ENCODE measurements at places on chromosomes 6 and 20.
A peak's percentile ranks its signal among the peaks of the same experiment; 100 is the strongest.

DNA sequence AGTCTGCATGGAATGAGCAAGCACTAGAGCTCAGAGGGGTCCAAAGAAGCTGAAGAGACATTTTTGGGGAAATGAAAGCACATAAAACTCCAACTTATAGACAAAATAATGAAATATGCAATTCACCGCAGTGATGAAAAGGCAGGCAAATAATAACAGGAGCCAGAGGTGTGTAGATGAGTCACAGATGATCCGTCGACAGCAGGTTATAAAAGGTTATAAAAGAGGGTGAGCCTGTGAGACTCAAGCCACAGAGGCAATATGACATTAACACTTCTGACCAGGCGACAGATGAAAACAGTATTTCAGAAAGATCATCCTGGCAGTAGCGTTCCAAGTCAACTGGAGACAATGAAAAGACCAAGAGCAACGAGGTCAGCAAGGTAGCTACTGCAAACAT, 35.8 kb upstream of the ANKRD60 start:
- DNase-seq = no peak

- no peak for DNase-seq
These were observed 150.8 kb upstream of the STXBP5 start for GRCh38 chr6:147053311-147053921.

DNA sequence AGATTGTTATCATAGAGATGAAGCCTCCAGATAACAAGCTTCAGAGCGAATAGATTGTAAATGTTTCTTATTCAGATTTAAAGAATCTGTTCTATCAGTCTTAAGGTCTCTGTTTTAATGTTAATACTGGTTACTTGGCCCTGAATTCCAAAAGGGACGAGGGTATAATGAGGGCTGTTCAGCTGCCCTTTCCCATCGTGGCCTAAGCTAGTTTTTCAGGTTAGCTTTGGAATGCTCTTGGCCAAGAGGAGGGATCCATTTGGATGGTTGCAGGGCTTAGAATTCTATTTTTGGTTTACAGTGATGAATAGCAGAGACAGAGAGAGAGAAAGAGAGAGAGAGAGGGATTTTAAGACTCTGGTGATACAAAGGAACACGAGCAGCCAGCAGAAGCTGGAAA, 62.8 kb upstream of the UFL1 start:
- DNase-seq = no peak

DNA sequence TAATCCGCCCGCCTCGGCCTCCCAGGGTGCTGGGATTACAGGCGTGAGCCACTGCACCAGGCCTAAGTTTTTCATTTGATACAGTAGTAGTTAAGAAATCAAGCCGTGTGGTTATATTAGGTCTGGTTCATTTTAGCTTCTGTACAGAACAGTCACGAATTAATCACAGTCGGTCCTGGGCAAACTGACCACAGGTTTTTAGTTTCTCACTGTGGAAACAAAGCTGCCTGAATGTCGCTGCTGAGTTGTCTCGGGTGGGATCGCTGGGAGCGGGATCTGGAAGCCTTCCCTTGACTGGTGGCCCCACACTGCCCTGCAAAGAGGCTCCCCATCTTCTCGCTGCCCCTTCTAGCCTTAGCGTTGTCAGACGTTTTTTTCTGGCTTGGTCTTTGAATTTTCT, 18.6 kb downstream of the UCKL1 start:
- DNase-seq = no peak

- peak; percentile 23 for DNase-seq
These were observed 8.5 kb downstream of the RBM38 start for GRCh38 chr20:57399587-57400155.

DNA sequence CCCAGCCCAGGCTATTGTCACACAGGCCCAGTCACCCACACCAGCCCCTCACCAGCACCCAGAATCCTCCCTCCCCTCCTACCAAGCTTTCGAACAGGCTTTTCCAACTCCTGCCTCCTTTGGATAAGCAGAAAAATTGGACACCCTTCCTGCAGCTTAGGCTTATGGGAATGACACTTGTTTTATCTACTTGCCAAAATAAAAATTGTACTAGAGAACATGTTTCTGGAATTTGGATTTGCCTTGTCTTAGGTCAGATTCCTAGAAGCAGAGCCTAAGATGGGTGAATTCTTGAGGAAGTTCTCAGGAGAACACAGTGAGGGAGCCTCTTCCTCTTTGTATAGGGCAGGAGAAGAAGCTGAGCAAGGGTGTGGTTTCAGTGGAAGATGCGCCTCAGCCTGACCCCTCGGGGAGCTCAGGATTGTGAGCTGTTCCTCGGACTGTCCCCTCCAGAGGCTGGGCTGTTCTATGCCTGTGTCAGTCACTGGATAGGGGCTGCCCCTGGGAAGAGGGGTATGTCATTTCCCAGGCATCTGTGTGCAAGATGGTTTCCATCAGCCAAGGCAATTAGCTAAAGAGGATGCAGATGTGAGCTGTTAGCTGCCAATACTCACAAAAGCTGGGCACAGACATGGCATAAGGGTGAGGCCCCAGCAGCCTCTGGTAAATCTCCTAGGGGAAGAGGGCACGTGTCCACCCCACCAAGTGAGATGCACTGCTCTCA, 33.9 kb downstream of the ITPR3 start:
- peak; percentile 30 for DNase-seq

- no peak for DNase-seq
These were observed 236.4 kb upstream of the ASCC3 start for GRCh38 chr6:101117393-101118135.

DNA sequence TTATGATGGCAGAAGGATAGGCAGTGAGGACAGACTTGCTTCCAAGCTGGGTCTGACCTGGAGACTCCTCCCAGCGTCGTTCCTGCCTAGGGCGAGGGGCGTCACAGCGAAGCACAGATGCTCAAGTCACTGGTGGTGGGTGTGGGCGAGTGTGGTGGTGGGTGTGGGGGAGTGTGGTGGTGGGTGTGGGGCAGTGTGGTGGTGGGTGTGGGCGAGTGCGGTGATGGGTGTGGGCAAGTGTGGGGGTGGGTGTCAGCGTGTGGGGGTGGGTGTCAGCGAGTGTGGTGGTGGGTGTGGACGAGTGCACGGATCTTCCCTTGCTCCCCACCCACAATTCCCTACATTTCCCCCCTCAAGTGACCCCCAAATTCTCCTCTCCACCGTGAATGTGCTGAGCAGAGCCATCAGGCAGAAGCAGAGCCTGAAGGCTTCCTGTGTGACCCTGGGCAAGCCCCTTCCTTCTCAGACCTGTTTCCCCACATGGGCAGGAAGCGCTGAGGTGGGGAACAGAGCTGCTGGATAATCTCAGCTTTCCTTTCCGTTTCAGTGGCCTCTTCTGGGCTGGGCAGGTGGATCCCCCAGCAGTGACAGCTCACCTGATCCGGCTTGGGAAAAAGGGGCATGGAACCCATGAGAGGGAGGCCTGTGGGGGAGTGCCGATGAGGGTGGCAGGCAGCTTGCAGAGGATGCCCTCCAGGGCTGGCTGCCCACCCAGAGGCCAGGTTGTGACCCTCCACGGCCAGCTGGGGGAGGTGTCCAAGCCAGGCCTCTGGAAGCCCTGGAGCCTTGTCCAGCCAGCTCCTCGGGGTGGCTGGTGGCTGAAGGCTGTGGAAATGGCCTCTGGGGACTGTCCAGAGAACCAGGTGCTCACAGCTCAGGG, 42.9 kb downstream of the RSPO4 start:
- no peak for DNase-seq

GRCh38 chr20:47038566-47039560, 144.2 kb downstream of the EYA2 start:
- peak; percentile 6 for DNase-seq

DNA sequence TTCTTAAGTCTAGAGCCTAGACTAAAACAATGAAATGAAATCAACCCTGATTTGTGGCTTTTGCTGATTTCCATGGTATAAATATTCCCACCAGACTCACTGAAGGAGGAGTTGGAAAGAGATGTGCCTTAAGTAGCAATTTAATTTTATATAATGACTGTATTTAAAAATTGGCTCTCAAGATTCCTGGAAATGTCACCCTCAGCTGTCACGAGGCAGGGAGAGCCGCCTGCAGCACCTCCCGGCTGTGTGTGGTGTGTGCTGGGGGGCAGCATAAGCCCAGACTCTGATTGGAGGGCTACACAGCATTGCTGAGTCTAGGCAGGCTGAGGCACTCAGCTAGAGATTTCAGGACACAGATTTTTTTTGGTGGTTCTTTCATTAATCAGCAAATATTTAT, 40.6 kb upstream of the TMEM181 start:
- DNase-seq = no peak

- no peak for DNase-seq
These were observed 117.4 kb upstream of the ARID1B start for GRCh38 chr6:156659822-156660198.

DNA sequence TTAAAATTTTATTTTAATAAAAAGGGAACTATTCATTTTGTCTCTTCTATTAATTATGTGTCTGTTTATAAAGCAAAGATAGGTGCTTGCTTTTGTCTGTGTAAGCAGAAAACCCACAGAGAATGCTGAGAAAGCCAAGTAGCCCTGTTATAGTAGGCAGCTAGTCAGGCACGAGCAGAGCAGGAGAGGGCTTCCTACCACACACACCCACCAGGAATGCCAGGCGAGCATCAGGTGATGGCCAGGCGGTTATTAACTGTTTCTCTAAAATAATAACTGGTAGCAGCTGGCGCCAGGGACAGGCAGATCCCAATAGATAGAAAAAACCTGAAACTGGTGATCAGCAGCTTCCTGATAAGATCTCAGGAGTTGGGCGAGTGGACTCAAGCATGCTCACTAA, 15.7 kb downstream of the C6orf15 start:
- DNase-seq = no peak

GRCh38 chr6:11744753-11745152, 33.9 kb downstream of the ADTRP start:
- peak; percentile 90 for DNase-seq

DNA sequence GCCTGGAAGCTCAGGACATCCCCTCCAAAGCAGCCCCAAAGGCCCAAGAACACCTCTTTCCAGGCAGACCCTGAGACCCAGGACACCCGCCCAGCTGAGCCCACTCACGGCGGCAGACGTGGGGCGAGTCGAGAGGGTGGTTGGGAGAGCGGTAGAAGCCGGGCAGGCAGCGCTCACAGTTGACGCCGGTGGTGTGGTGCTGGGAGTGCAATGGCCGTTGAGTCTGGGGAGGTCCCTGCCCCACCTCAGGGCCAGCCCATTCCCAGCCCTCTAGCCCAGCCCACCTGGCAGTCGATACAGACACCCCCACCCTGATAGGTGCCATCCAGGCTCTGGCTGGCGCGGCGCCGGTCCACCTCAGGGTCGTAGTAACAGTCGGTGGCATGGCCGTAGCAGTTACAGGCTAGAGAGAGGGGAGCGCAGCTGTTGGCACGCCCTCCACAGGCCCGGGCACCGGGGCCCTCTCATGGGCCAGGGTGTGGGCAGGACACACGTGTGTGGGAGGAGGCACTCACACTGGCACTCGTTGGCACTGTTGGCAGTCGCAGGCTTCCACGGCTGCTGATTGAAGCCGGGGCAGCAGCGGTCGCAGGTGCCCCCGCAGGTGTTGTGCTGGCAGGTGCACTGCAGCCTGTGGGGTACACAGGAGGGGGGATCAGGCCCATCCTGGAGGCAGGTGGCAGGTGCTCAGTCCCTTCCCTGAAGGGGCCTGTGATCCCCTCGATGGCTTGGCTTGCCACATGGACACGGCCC, 20.5 kb downstream of the LAMA5 start:
- DNase-seq = no peak

DNA sequence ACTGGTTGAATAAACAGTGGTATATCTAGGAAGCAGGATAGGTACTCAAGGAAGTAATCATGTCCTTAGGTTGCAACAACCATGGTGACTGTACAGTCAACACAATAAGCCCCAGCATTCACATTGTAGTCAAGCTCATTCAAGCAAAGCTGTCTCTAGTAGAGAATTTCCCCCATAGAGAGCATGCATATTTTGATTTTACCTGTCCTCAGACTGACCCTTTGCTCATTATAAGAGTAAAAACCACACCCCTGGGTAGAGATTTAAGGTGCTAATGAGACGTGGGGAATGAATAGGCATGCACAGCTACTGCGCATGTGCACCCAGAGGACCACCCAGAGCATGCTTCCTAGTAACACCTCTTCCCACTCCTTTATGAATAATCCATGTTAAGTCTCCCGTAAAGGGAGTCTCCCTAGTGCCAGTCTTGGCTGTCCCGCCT, 6.1 kb upstream of the RNF8 start:
- DNase-seq = no peak

GRCh38 chr6:94894300-94894699, 683.0 kb upstream of the MANEA start:
- DNase-seq = no peak

GRCh38 chr6:54244430-54244829, 63.8 kb upstream of the TINAG start:
- no peak for DNase-seq

DNA sequence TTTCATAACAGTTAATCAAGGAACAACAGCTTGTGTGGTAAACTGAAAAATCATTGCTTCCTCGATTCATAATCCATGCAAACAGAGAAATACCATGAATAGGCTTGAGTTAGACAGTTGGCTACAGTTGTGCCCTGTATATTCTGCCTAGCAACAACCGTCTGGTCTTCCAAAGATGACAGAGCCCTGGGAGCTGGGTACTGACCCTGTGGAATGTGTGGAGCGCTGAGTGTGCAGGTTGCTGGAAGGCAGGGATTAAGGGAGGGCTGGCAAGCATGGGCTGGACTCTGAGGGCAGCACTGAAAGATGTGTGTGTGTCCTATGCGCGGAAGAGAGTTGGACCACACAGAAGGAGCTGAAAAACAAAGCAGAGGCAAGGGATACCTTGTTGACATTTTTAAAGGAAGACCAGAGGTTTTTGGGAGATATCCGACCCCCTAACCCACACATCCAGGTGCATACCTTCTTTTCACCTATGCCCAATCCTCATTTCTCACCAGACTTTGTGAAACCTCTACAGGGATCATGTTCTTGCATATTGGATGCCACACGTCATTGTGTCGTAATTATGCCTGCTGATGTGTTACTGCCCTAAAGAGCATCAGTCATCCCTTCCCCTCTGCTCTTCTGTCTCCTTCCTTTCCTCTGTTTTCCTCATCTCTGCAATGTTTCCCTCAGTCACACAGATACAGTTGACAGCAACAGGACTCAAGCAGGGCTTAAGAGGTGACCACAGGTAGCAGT, 58.2 kb upstream of the VGLL2 start:
- no peak for DNase-seq

DNA sequence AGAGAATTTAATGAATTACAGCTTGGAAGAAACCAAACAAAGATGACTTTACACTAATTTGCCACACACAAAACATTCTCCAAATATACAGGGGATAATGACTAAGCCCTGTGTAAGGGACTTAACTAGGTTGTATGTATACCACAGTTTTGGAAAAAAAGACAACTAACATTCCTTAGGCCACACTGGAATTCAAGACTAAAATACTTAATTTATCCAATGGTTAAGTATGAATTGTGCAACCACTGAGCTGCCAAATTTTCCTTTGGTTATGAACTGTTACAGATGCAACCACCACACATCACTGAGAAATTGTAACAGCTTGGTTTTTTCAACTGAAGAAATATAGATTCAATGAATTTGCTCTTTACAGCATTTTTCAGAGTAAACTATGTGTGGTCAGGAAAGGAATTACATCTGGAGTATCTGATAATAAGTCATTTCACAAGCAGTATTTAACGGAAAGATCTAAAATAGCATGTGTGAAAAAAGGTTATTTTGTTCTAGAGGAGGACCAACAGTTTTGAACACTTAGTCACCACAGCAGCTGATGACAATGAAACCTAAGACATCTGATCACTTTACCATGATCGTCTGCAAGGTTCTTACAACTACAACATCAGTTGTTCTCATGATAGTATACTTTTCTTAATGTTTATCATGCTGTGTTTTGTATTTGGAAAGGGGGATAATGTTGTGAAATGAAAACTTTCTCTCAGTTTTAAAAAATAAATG, 318.8 kb downstream of the BCKDHB start:
- DNase-seq = no peak

GRCh38 chr6:44642870-44643522, 255.5 kb downstream of the CDC5L start:
- DNase-seq = no peak

GRCh38 chr20:63416631-63417030, 55.5 kb upstream of the CHRNA4 start:
- no peak for DNase-seq

Measured in inflammatory macrophage (primary cell).